AG04449 (cell line): ENCODE measurements at places on chromosomes 11 and 22.

GRCh38 chr11:76759092-76759491, 24.1 kb upstream of the TSKU start:
- no peak for DNase-seq

DNA sequence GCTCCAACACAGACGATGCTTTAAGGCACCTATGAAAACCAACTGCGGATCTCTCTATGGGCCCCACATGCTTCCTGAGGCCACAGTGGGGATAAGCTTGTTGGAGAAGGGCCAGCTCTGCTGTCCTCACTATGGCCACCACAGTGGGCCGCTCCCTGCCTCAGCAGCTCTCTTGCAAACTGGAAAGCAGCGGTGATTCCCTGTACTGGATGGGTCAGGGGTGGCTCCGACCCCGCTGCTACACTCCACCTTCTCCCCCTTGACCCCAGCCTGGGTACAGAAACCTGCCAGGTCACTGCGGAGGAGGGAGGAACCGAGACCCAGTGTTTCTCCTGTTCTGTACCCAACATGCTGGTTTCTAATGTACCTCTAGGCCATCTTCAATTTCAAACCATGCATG, 403.9 kb downstream of the CTTN start:
- DNase-seq, result no peak

DNA sequence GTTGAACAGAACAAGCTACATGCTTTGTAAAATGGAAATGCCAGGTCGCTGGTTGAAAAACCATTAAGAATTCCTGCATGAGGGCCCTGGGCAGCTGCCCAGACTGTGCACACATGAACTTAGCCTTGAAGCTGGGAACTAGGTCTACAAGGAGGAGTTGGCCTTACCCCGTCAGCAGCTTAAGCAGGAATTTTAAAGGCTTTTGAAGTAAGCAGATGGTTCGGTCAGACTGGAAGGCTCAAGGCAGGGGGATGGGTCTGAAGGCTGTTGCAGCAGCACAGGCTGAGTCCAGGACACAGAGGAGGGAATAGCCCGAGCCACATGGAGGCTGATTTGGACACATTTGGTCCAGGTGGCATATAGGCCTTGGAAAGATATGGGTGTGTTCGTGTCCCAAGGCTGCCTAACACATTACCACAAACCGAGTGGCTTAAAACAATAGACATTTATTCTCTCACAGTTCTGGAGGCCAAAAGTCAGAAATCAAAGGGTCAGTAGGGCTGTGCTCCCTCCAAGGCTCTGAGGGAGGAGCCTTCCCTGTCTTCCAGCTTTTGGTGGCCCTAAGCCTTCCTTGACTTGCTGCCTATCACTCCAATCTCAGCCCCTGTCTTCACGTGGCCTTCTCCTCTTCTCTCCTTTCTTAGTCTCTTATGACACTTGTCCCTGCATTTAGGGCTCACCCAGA, 11.6 kb downstream of the LIF start:
- DNase-seq, result peak; percentile 90

DNA sequence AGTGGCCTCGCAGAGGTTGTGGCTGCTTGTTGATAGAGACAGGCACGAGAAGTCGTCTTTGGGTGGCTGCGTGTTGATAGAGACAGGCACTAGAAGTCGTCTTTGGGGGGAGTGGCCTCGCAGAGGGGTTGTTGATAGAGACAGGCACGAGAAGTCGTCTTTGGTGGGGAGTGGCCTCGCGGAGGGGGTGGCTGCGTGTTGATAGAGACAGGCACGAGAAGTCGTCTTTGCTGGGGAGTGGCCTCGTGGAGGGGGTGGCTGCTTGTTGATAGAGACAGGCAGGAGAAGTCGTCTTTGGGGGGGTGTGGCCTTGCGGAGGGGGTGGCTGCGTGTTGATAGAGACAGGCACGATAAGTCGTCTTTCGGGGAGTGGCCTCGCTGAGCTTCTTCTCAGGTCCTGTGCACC, 328.8 kb downstream of the TBC1D22A start:
- DNase-seq, result no peak

DNA sequence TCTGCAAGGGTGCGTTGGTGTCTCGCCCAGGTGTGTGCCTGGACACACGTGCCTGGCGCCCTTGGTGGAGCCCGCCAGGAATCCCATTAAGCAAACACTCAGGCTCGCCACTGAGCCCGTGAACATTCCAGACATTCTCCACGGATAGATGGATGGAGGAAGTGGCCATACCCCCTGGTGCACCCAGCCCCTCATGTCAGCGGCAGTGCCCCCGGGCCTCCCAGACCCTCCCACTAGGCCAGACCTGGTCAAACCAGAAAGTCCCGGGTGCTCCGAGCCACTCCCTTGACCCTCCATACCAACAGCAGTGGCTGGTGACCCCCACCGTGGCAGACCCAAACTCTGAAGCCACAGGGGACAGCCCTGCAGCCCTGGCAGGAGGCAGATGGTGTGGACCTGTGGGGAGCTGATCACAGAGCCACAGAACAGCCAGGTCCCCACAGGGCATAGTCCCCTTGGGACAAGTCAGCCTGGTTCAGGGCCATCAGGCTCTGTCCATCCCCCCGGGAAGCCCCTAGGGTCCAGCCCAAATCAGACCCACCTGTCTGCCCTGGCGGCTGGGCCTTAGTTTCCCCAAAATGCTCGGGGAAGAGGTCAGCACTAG, 1.9 kb downstream of the EPS8L2 start:
- DNase-seq, result no peak

DNA sequence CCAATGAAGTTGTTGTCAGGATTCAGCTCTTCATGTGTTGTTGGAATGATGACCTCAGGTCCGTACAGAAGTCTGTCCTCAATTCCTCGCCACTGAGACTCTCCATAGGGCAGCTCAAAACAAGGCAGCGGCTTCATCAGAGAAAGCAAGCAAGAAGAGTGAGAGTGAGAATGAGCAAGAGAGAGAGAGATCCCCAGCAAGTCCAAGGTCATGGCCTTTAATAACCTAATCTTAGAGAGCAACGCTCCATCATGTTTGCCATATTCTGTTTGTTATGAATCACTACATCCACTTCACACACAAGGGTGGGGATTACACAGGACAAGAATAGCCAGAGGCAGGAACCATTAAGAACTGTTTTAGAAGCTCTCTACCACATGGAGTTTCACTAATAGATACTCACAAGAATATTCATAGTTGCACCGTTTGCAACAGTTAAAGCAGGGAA, 23.3 kb upstream of the MMP7 start:
- no peak for DNase-seq

- DNase-seq, result peak; percentile 74
Observed at GRCh38 chr22:31248138-31248745, 36.1 kb downstream of the LIMK2 start.

GRCh38 chr22:22955866-22956535, 68.4 kb downstream of the IGLL5 start:
- DNase-seq, result peak; percentile 9

DNA sequence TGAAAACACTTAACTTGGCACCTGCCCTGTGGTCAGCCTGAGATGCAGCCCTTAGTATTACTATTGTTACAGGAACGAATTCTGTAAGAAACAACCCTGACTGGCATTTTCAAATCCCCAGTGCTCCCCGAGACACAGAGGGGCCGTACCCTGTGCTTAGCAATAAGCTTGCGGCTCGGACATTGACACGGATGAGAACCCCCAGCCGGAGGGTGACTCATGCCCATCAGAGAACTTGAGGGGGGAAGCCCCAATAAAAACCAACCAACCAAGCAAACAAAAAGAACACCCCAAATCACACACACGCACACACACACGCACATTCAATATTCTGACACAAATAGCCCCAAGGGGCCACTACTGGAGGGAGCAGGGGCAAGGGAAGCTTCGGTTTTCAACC, 63.8 kb downstream of the SHISAL1 start:
- no peak for DNase-seq

DNA sequence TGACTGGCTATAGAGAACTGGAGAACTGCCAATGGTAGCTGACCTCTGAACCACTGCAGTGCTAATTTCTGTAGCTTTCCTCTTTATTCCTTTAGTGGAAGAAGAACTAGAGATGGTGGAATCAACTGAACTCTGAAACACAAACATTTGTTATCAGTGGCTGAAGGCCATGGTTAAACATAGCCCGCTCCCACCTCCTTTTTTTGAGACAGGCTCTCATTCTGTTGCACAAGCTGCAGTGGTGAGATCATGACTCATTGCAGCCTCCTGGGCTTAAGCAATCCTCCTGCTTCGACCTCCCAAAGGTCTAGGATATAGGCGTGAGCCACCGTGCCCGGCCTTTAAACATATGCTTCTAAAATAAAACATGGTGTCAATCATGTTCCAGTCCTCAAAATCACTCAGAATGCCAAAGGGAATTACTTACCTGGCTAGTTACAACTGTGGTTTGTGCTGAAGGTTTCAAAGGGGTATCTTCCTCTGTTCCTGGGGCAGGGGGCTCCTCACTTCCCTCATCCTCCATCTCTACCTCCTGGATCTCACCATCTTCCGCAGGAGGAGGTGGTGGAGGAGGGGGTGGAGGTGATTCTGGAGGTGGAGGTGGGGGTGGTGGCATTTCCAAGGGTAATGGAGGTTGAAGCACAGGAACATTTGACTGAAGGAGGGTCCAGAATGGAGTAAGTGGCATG, 9.0 kb upstream of the AGBL2 start:
- no peak for DNase-seq

GRCh38 chr22:37659066-37659896, 758 bp downstream of the PDXP start:
- no peak for DNase-seq

DNA sequence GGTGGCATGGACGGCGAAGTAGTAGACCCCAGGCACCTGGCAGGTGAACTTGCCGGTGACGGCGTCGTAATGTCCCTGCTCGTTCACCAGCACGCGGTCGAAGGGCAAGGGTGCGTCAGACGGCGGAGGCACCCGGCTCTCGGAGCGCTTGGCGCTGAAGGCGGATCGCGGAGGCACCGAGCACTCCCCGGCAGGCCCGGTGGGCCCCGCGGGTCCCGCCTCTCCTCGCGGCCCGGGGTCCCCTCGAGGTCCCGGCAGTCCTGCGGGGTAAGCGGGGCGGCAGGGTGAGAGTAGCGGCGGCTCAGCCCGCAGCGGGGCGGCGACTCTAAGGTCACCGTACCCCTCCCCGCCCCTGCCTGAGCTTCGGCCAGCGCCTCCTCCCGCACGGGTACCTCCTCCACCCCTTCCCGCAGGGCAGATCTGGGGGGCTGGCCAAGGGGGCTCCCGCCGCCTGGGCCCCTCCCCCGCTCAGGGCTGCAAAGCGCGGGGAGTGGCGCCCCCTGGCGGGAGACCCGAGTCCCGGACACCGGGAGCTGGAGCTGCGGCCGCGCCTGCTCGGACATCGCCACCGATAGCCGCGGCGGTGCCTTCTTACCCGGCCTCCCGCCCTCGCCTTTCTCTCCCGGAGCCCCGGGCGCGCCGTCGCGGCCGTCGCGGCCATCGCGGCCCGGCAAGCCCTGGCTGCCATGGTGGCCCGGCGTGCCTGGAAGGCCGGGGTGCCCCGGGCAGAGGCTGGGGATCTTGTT, 921 bp downstream of the C1QTNF5 start:
- DNase-seq, result no peak

GRCh38 chr11:15158351-15159015, 43.8 kb downstream of the INSC start:
- DNase-seq, result no peak

- no peak for DNase-seq
Observed at GRCh38 chr11:107222431-107222830, 204.2 kb upstream of the GUCY1A2 start.

GRCh38 chr11:39569789-39570188, 1889.7 kb downstream of the LRRC4C start:
- DNase-seq, result no peak

GRCh38 chr11:119780222-119780953, 51.4 kb upstream of the NECTIN1 start:
- no peak for DNase-seq

DNA sequence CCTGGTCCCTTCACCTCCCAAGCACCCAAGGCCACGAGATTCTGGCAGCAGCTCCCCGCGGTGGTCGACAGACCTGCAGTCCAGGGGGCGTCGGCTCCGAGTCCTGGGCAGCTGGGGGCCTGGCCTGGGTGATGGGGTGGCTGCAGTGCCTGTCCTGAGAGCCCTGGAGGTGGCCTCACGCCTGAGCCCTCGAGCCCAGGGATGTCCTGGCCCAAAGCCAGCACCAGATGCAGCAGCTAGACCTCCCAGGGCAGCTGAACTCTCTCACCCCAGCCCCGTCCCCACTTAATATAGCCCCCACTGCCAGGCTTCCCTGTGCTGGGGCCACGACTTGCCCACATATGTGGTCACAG, 6.6 kb downstream of the LMNTD2 start:
- DNase-seq, result no peak

DNA sequence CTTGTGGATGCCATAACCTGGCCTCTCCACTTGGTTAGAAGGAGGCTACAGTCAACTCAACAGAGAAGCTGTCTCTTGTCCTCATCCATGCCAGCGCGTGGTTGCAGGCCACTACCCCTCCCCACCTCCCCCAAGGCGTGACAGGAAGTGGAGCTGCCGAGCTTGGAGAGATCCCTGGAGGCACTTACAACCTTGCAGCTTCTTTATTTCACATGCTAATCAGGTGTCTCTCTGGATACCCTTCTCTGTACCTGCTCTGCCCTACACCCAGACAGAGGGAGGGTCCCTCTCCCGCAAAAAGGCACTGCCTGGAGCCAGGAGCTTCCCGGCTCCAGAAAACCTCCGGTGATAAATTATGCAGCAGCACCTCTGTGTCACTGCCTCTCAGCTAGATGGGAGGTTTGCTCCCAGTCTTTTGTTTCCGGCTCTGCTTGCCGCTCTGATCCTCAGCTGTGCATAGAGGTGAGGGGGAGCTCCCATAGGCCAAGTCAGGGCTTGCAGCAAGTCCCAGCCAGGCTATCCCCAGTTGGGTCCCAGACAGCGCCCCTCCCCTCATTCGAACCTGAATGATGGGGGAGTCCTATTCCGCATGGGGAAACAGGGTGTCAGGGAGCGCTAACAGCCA, 5.7 kb downstream of the LRP4 start:
- no peak for DNase-seq

- no peak for DNase-seq
Observed at GRCh38 chr22:49198705-49199084, 629.0 kb downstream of the BRD1 start.

GRCh38 chr11:119347940-119348605, 1.6 kb upstream of the MFRP start:
- no peak for DNase-seq

- no peak for DNase-seq
Observed at GRCh38 chr11:3775736-3776406, 21.5 kb downstream of the NUP98 start.

GRCh38 chr22:47322854-47323253, 560.4 kb downstream of the TBC1D22A start:
- DNase-seq, result no peak

DNA sequence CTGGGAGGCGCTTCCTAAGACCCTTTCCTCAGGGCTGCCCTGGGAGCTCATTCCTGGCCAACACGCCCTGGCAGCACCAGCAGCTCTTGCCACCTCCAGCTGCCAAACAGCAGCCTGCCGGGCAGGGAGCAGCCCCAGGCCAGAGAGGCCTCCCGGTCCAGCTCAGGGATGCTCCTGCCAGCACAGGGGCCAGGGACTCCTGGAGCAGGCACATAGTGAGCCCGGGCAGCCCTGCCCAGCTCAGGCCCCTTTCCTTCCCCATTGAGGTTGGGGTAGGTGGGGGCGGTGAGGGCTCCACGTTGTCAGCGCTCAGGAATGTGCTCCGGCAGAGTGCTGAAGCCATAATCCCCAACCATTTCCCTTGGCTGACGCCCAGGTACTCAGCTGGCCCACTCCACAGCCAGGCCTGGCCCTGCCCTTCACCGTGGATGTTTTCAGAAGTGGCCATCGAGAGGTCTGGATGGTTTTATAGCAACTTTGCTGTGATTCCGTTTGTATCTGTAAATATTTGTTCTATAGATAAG, 7.6 kb downstream of the SLC39A13 start:
- DNase-seq, result no peak
